ENCODE measurements at places on chromosomes 7 and 10.

DNA sequence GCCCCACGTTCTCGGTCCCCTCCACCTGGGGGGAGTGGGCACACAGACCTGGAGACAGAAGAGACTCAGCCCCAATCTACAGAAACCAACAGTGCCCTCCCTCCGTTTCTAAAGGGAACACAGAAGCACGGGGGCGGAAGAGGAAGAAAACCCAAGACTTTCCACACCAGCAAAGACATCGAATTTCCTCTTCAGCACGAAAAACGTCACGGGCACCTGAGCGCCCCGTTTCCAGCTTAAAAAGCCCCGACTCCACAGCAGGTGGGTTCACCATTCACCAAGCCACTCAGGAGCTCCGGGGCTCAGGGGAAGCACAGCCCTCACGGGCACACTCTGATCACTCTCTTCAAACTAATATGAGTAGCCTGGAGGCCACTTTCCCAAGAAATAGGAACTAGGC lies 19.6 kb downstream of the NUDT1 start:
- DNase-seq: no peak

DNA sequence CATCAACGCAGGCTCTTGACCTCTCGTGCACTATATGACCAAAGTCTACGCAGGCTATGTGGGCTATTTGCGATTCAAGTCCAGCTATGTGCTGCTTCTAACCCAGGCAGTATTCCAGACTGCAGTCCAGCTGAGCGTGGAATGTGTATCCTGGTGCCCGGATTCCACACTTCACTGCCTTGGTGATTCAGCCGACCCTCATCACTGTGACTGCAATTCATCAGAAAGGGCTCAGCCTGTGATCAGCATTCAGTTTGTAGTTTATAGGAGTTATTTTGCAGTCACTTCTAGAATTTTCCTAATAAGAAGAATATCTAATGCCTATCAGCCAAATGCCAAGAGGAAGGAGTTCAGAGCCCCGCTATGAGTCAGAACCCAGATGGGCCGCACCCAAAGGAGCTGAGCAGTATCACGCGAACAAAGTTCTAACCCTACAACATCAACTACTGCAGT lies 119.8 kb upstream of the LANCL2 start:
- no peak for DNase-seq

- no peak for DNase-seq
These were observed 112.8 kb downstream of the BUB3 start for GRCh38 chr10:123266971-123267370.

DNA sequence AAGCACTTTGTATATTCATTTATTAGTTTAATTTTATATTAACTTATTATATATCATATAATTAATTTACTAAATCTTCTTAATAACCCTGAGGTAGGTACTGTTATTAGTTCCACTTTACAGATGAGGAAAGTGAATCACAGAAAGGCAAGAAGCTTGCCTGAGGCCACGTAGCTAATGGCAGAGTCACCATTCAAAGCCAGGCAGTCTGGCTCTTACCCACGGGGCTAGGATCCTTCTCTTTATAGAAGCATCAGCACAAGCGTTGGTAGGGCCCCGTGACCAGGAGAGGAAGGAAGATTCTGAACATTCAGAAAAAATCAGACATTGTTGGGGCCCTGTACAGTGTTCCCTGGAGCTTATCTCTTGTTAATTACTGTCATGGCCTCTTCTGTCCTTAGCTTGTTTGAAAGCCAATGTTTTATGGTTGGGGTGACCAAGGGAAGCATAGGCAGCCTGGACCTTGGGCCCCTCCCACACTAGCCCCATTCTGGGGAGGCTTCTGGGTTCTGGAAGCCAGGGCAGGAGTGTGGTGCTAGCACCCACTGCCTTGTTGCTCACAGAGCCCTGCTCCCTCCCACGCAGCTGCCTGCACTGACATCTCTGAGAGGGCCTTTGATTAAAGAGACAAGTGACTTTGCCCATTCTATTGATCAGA lies 31.1 kb upstream of the SLF2 start:
- DNase-seq: no peak

DNA sequence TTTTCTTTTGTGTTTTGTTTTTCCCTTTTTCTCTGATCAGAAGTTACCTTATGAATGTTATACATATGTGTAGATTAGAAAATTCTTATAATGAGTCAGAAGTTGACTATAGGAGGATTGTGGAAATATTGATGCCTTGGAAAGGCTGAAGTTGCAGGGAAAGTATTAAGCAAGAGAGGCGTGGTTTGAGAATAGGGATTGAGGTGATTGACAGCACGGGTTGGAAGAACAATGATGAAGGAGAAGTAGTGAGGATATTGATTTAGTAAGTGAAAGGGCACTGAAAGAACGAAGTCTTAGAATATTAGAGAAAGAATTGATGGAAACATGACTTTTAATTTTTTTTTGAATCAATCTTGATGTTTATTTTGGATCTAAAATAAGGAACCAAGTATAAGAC lies 176.0 kb downstream of the EXOC4 start:
- no peak for DNase-seq

- no peak for DNase-seq
These were observed 8.8 kb upstream of the SLC13A4 start for GRCh38 chr7:135736586-135737305.

DNA sequence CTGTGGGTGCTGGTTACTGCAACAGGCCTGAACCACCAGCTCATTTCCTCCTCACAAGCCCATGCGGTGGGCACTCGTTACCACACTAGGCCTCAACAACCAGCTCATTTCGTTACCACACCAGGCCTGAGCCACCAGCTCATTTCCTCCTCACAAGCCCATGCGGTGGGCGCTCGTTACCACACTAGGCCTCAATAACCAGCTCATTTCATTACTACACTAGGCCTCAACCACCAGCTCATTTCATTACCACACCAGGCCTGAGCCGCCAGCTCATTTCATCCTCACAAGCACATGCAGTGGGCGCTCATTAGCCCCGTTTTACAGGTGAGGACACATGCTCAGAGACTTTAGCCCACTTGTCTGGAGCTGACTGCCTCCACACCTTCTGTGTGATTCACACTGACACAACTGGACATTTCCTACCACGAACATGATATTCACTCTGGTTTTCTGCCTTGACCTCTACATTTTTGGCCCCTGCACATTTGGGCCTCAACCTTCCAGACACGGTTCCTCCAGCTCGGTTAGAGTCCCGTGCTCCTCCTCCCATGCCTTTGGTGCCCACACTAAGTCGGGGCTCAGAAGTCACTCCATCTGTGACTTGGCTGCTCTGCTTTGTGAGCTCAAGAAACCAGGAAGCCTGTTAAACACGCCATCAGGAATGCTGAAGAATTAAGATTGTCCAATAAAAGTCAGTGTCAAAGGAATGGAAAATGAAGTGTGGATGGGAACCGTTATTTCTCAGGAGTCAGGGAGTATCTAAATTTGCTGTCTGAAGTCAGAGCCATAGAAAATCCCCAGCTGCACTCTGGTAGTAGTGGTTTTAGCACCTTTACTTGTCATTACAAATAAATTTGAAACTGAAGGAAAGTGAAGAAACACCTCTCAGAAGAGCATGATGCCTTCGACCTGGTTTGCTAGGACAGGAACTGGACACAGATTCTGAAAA lies 55.8 kb upstream of the LANCL2 start:
- DNase-seq: no peak

- peak; percentile 84 for DNase-seq
These were observed 46.6 kb downstream of the CDHR3 start for GRCh38 chr7:106009503-106010226.

DNA sequence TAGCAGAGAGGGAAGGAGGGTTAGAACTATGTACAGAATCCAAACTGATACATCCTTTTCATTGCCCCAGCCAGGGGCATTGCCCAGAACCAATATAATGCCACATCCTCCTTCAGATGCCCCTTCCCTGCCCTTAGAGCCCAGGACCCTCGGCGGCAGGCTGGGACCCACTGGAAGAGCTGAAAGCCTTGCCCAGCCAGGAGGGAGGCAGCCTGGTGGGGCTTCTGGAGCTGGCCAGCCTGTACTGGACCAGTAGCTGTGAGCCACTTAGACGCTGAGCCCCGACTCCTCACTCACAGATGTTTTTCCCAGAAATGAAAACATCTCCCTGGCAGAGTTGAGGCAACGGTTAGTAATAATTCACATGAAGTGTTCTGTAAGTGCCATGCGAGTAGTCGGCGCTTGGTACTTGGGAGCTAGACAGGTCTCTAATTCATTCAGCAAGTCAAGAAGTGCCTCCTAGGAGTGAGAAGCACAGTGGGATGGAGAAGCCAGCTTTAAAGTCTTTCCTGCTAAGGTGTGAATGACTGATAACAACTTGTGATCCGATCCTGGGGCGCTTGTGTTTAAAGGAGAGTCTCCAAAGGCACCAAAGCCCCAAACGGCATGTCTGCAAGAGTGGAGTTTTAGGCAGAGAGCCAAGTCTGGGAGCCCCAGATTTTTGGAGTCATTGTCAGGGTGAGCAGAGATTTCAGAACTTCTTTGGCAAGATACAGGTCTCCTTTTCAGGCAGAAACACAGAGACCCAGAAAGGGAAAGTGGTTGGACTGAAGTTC lies 9.8 kb downstream of the VSIR start:
- no peak for DNase-seq

- no peak for DNase-seq
These were observed 130.0 kb downstream of the FAM53B start for GRCh38 chr10:124614003-124614659.

- DNase-seq: peak; percentile 94
These were observed 12.3 kb upstream of the OGA start for GRCh38 chr10:101830322-101831168.

DNA sequence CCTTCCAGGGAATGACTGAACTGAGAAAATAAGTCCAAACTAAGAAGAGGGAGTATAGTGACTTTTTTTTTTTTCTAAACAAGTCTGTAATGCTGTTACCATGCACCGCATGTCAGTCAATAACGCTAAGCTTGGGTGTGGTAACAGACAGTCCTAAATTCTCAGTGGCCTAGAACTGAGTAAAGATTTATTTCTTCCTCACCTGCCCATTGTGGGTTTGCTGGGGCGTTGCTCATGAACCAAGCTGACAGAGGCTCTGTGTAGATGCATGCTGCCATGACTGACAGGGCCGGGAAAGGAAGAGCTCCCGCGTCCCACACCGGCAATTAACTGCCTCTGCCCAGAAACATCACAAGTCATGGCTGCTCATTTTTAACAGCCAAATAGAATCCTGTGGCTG lies 25.5 kb upstream of the PRKG1 start:
- no peak for DNase-seq

DNA sequence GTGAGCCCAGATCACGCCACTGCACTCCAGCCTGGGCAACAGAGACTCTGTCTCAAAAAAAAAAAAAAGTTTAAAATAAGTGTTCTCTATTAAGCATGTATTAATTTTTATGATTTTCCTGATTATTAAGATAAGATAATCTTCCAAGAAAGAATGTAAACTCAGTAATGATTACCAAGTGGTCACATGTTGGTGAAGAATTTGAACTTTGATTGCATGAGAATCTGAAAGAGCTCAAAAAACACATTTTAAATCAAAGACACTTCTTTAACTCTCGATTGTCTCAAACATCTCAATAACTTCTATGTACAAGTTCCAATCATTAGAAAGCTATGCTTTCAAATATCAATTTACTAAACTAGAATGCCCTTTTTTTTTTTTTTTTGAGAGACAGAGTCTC lies 33.8 kb downstream of the SNX8 start:
- no peak for DNase-seq

GRCh38 chr10:6061056-6061455 lies 1.1 kb downstream of the IL2RA start:
- DNase-seq: no peak

GRCh38 chr10:72792288-72792687 lies 100.3 kb downstream of the MCU start:
- DNase-seq: no peak

DNA sequence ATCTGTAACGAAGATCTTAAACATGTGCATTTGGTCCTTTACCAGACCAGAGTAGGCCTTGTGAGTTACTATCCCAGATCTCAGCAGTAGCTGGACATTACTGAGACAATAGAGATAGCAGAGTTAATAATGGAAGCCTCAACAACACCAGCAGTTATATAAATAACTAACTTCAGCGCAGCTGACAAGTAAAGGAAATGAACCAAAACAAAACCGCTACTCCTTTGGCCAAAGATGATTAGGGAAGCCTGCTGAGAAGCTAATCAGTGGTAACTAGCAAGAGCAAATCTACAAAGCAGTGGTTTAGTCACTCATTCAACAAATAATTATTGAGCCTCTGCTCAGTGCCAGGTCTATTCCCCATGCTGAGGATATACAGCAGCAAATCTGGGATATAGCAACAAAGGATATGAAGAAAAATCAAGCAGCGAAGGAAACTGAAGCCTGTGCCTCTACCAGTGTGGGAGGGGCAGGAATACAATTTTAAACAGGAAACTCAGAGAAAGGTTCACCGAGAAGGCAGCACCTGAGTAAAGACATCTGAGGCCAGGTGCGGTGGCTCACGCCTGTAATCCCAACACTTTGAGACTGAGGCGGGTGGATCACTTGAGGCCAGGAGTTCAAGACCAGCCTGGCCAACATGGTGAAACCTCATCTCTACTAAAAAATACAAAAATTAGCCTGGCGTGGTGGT lies 103.6 kb downstream of the ELMO1 start:
- no peak for DNase-seq

DNA sequence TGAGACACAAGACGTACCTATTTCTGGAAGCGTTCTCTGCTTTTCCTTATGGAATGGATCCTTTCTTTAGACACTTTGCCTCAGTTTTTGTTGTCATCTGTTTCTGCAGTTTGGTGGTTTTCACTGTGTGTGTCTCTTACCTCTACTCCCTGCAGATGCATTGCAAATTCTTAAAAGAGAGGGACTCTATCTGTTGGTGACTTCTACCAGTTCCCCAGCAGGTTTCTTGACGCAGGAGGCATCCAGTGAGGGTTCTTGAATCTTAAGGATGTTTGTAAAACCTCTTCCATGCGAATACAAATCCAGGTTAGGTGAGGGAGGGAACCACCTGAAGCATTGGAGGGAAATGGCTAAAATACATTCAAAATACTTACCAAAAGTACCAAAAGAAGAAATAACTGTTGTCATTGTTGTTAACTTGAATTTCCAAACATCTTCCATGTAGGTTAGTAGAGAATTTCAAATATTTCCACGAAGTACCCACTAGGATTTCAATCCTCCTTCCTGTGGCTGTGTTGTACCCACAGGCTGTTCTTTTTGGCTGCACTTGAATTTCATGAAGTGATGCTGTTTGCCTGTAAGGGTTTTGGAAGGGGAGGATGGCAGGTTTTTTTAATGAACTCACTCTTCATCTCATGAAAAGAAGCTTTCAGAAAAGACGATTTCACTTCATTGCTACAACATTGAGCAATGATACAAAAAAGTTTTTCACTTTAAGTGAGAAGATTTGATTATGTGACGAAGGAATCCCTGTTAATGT lies 32.2 kb downstream of the PLXDC2 start:
- DNase-seq: no peak

GRCh38 chr10:122953902-122954730 lies at the start of gene C10orf88:
Gene C10orf88 (minus strand): TSS chr10:122954227. CDS start chr10:122954178, 49 bp downstream.
- peak; percentile 97 for DNase-seq

DNA sequence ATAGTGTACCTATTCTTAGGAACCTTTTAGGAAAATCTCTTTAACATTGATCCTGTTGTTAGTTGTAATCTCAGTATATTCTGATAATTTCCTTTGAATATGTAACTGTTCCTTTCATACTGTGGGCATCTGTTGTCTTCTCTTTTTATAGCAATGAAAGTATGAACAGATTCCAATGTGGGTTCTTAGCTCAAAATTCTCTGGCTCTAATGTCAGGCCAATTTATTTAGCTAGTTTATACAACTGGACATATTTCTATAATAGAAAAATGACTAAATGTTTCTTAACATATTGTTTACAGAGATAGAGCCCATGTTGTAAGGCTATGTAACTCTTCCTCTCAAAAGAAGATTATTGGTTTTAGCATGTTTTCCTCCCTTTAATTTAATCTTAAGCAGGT lies 363.2 kb downstream of the AUTS2 start:
- no peak for DNase-seq

Data from left forelimb (tissue), 1 donor.